T1000 (cell line): ENCODE measurements at places on chromosomes 4 and X.

GRCh38 chrX:16484338-16484737 lies 165.6 kb upstream of the S100G start:
- DNase-seq = no peak

DNA sequence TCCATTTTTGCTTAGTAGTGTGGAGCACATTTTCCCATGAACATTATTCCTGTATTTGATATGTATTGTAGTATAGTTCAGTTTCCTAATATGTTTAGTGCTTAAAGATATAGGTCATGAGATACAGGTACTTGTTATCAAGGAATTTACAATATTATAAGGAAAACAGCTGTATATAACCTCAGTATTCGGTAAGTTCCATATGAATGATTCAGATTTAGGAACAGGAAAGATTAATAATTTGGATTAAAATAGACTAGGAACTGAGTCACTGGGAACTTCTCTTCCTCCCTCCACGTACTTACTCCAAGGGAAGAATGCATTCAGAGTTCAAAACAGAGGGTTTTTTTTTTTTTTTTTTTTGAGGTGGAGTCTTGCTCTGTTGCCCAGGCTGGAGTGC lies 20.0 kb downstream of the DIAPH2 start:
- no peak for DNase-seq

GRCh38 chr4:52612341-52612740 lies 46.8 kb downstream of the USP46 start:
- no peak for DNase-seq

GRCh38 chrX:130165181-130165702 lies 399 bp downstream of the AIFM1 start:
- DNase-seq = no peak
